ENCODE measurements at places on chromosomes 7 and 10. TPM values are rescaled to one million over a fixed set of nuclear protein-coding genes. Genes with fewer than 3 reads are reported as not detected.

DNA sequence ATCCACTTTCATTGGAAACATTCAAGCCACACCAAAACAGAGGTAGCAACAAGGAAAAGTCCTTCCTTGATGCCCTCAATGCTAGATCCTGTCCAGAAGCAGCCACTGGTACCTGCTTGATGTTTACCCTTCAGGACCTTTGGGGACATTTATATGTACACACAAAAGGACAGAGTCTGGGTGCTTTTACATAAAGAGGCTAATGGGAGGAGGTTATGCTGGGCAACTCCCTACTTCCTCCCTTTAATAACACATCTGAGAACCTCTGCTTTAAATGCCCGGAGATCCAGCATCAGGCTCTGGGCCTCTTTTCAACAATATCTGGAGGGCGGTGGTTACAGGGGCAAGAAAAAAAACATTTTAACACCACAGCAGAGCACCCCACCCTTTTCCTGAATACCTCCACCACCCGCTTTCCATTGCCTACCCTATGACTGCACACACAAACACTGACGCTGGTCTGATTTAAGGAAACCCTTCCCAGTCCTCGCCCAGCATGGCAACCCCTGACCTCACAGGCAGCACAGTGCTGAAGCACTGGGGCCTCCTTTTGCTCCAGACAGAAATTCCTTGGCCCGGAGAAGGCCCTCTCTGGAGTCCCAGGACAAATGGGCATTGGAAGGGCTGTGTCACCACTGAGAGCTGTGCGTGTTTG lies 39.3 kb upstream of the DUSP5 start:
- no peaks in the 10 kb centered on the region for H3K4me1 ChIP-seq
- H3K27ac ChIP-seq, result peak overlapping the region; percentile 8
- no peaks in the 10 kb centered on the region for H3K27me3 ChIP-seq

GRCh38 chr10:3681642-3682554 lies 103.1 kb downstream of the KLF6 start:
- H3K36me3 ChIP-seq, result no peaks in the 10 kb centered on the region
- H3K4me1 ChIP-seq, result no peaks in the 10 kb centered on the region
- H3K27ac ChIP-seq, result no peak overlapping the region
- DNase-seq, result no peak
- H3K27me3 ChIP-seq, result no peaks in the 10 kb centered on the region

GTF2IRD1 gene
- total RNA-seq, result 18.6 TPM

PNLIPRP3 gene
- not detected for total RNA-seq

LRRD1 gene
- under 0.01 TPM for total RNA-seq

NME8 gene
- 0.36 TPM for total RNA-seq

AKR1C4 gene
- total RNA-seq, result not detected
